ENCODE measurements at places on chromosomes 5 and 9.

- DNase-seq, result no peak
Measured at GRCh38 chr9:86322973-86323644, 31.1 kb downstream of the TUT7 start.

DNA sequence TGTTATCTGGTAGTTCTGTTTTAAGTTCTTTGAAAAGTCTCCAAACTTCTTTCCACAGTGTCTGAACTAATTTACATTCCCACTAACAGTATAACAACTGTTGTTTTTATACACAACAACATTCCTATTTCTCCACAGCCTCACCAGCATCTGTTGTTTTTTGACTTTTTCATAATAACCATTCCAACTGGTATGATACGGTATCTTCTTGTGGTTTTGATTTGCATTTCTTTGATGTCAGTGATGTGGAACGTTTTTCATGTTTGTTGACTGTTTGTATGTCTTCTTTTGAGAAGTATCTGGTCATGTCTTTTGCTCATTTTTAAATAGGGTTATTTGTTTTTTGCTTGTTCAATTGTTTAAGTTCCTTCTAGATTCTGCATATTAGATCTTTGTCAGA lies 12.6 kb upstream of the GRAMD2B start:
- no peak for DNase-seq

DNA sequence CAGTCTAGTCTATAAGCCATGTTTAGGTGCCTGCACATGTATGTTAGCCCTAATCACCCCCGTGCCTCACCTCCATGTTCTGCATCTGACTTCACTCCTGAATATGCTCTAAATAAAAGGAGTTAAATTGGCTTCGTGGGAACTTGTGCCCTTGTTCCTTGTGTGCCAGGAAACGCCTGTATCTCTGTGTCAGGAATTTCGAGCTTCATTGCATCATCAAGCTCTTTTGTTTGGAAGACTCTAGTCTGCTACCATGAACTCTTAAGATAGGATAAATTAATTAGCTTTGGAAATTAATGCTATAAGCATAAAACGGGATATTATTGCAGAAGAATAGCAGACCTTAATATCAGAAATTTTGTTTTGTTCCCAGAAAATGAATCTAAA lies 99.2 kb downstream of the ADCY2 start:
- no peak for DNase-seq

DNA sequence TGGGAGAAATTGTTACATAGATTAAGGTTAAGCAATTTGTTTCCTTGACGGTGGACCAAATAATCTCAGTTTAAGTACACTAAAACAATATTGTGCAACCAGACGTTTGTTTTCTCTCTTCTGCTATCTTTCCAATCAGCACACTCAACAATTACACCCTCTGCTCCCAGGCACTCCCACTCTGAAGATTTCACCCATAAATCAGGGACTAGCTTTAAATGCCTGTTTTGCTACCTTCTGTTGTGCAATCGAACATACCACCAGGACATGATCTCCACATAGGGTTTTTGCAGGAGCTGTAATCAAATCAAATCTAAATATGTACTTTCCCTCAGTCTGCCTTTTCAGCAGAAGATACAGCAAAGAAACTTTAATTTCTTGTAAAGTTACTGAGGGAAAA lies 405.8 kb upstream of the TLE4 start:
- no peak for DNase-seq

DNA sequence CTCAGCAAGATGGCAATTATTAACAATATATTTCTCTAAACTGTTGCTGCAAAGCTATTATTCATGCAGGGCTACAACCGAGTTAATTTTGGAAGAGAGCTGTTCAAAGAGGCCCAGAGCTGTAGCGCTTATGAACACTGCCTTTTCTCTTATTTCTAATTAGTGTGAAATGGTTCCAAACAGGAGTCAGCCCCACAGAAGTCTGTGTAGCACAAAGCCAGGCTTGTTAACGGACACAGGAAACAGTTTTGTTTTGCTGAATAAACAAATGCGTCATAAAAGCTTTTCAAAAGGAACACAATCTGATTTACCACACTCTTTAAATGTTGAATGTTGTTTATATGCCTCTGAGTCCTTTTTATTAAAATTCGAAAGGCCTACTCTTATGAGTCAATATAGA lies 396.5 kb downstream of the ANXA1 start:
- no peak for DNase-seq

DNA sequence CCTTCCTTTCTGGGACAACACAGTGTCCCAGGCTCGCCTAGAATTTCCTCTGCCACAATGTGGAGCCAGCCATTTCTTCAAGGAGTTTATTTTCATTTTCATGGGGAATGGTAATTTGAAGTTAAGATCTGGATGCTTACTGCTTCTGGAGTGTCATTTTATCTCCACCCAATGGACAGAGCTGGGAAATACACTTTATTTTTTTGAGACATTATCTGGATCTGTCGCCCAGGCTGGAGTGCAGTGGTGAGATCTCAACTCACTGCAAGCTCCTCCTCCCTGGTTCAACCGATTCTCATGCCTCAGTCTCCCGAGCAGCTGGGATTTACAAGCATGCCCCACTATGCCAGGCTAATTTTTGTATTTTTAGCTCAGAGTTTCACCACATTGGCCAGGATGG lies 12.7 kb upstream of the THG1L start:
- DNase-seq, result no peak

DNA sequence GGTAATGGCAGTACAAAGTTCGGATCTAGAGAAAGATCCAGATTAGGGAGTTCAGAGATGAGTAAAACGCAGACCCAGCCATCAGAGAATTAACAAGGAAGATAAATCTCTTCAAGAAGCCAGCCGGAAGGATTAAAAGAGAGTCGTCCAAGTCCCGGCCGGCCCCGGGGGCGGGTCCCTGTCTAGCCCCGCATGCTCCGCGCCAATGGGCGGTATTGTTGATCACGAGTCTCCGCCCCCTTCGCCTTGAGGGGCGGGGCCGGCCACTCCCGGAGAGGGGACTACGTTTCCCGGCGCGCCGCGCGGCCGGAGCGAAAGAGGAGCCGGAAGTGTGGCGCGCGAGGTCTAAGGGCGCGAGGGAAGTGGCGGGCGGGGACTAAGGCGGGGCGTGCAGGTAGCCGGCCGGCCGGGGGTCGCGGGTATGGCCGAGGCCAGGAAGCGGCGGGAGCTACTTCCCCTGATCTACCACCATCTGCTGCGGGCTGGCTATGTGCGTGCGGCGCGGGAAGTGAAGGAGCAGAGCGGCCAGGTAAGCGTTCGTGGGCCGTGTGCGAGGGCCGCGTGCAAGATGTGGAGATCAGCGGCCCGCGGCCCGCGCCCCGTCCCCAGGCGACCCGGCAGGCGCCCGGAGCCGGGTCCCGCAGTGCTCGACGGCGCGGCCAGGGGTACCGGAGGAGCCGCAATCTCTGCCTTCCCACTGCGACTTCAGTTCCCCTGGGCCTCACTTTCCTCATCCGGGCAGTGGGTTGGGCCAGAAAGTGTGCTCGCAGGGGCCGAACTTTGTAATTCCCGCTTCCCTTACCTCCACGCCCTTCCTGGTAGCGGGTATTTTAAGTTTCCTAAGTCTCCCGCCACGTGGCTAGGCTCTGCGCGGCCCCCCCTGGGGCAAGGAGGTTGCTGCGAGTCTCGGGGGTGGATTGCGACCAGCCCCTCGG lies at the start of gene TCOF1:
TCOF1 (plus strand) TSS at position 372 of the 935 bp plus-strand sequence; CDS start at position 422, 50 bp downstream.
- DNase-seq, result peak; percentile 96

GRCh38 chr9:27303219-27303618 lies 6.3 kb upstream of the EQTN start:
- DNase-seq, result no peak

- DNase-seq, result no peak
Measured at GRCh38 chr5:73189871-73190376, 16.9 kb downstream of the TMEM174 start.

DNA sequence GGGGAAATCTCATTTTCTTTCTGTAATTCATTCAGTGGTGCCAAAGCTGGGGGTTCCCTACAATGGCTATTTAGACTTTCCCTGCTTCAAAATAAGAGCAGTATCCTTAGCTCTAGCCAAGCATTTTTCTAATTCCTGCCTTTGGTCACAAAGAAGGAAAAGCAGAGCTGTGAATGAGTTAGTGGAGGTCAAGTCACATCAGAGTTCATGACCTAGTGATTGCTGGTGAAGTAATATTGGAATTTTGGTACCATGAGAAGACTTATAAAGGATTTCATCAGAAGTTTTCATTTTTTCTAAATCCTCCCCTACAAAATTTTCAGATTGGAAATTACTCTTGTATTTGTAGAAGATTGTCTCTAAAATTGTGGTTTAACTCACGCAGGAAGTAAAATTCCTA lies 28.0 kb downstream of the DNAJC21 start:
- no peak for DNase-seq

DNA sequence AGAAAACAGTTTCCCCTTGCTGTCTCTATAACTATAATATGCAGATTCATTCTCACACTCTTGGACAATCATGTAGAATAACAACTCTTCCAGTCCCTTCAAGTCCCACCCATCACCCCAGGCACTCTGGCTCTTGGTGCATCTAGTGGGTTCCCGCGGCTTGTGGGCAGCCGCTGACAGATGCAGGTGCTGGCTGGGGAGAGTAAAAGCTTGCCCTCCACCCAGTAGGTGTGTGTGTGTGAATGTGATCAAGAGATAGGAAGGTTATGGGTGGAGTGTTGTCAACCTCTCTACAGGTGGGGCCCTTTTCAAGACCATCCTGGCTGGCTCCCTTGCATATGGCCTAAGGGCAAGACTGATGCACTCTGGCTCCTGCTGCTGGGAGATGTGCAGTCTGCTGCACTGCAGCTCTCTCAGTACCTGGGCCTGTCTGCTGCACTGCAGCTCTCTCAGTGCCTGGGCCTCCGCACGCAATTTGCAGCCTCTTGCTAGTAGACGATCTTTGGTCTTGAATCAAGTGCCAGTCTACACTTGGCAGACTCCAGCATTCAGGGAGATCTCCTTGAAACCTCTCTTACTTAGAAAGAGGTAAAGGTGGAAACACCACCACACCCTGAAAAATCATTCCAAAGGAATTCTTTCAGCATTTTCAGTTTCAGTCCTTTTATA lies 189.7 kb upstream of the GDNF start:
- no peak for DNase-seq

DNA sequence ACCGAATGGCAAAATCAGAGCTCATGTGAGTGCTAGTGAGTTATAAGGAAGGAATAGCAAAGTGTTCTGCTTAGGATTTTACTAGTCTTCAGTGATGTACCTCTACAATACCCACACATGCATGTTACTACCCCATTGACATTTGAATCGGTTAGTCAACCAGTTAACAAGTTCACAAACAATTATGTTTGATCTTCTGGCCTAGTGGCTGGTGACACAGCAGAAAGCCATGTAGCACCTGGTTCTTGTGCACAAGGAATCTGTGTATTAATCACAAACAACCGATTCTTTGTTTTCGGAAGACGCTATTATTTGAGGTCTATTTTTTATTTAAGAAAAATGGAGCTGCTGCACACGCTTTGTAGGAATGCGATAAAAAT lies 41.9 kb downstream of the NTRK2 start:
- DNase-seq, result no peak

GRCh38 chr5:177524539-177524900 lies 7.8 kb upstream of the DDX41 start:
- DNase-seq, result no peak

DNA sequence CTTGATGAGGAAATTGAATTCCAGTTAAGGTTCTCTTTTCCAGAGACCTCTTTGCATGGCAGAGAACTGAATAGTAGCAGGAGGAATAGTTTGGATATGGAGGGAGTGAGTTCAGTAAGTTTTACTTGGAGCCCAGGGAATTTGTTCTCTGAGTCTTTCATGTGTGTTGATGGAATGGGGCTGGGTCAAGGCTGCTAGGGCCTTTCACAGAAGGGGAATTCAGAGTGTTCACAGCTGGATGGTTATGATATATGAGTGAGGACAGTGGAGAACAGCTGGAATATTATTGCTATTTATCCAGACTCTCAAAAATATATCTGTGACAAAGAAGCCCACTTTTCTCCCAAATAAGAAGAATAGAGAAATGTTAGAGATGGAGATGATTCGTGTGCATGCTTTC lies 372.8 kb downstream of the PLK2 start:
- DNase-seq, result no peak
